Umbilical cord (tissue), 2 donors: ENCODE measurements at places on chromosomes 5 and 9.

DNA sequence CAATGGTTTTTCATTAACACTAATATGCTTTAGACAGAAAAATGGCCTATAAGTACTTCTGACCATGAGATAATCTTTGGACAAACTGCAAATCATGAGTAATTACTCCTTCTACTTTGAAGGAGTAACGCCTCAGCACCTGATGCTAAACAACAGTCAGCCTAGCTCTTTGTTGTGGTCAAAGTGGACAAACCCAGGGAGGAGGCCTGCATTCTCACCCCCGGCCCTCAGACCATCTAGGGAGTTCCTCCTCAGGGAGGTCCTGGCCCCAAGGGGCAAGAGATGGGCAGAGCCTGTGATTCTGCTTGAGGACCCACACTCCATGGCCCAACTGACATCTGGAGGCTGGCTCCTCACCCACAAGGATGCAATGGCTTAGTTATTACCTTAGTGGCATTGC is 48.2 kb upstream of the ANGPTL2 start:
- DNase-seq, result no peak

- peak; percentile 61 for DNase-seq
Measured at GRCh38 chr5:57834829-57835608, 352.4 kb upstream of the ACTBL2 start.

DNA sequence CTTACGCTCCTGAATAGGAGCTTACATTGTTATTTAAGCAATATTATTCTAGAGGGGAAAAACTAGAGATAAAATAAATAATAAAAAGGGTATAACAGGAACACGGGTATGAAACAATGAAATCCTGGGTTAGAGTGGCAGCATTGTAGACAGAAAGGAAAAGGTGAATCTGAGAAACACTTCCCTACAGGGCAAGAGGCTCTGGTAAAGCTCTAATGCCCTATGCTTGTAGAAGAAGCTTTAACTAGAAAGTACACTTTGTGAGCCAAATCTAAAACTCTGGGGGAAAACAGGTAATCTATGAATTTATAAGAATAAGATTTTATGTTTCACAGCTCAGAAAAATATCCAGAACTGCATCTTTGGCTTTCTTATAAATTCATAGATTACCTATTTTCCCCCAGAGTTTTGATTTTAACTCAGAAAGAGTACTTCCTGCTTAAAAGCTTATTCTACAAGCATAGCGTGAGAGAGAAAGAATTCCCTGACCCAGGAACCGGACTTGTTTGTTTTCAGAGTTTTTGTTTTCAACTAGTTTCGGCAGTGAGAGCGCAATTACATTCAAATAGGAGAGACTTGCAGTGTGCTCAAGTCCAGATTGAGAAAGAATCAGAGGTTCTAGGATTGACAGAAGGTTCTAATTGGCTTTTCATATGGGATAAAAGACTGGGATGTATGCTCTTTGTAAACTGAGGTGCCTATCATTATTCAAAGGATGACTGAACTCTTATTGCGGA is 651.0 kb upstream of the RORB start:
- no peak for DNase-seq

DNA sequence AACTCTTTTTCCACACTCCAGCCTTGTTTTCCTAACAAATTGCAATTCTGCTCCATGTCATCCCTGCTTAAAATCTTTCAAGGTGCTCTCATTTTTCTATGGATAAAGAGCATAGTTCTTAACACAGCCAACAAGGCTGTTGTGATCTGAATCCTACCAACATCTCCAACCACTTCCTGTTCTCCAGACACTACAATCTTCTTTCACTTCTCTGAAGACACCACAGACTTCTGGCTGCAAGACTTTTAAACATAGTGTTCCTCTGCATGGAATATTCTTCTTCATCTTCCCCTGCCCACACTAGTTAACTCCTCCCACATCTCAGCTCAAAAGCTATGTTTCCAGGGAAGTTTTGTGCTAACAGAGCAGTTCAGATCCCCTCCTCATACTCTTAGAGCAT is 404.8 kb downstream of the MAN2A1 start:
- no peak for DNase-seq

GRCh38 chr9:32723789-32724325 is 59.5 kb upstream of the TMEM215 start:
- no peak for DNase-seq

GRCh38 chr5:135608761-135609443 is 30.1 kb upstream of the CXCL14 start:
- no peak for DNase-seq

DNA sequence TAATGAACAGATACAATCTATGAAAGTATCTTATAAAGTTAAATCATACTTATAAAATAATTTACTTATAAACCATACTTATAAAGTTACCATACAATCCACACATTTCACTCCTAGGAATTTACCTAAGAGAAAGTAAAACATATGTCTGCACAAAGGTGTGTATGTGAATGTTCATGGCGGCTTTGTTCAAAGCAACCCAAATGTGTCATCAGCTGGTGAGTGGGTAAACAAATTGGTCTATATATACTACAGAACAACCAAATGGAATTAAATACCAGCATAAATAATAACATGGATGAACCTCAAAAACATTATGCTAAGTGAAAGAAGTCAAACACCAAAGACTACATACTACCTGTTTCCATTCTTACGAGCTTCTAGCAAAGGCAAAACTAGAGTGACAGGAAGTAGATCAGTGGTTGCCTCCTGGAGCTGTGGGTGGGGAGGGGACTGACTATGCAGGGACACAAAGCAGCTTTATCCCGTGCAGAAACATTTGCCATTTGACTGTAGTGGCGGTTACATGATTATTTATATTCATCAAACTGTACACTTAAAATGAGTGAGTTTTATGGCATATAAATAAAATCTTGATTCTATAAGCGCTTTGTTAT is 10.6 kb downstream of the TRAF1 start:
- no peak for DNase-seq

DNA sequence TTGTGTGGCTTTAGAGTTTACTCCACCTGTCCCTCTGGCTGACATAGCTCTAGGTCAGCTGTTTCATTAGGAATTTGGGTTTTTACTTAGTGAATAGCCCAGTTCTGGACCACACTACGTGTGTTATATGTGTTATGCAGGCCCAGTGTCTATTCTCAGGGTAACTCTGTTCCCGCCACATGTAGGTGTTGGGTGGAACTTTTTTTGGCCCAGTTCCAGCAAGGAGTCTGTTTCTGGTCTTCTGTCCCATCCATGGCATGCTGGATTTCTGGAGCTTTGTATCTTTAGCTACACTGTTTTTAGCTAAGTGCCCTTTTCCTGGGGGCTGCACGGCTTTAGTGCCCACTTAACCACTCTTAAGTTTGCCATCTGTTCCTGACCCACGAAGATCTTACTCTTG is 15.5 kb downstream of the RMI1 start:
- no peak for DNase-seq

DNA sequence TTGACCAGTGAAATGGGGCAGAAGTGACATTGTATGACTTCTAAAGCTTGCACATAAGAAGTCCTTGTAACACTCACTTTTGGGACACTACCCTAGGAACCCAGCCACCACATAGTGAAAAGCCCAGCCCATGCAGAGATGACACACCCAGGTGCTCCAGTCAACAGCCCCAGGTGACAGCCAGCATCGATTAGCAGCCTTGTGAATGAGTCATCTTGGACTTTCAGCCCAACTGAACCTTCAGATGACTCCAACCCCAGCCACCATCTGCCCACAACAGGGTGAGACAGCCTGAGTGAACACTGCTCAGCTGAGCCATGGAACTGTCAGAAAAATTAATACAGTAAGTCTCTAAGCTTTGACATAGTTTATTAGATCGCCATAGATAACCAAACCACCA is 458.6 kb downstream of the ZSWIM6 start:
- no peak for DNase-seq

GRCh38 chr5:142888469-142889085 is 118.4 kb downstream of the ARHGAP26 start:
- DNase-seq, result peak; percentile 63

- DNase-seq, result no peak
Measured at GRCh38 chr5:26691486-26691885, 346.9 kb downstream of the CDH9 start.

- DNase-seq, result no peak
Measured at GRCh38 chr5:176610435-176610773, 448 bp upstream of the GPRIN1 start.

DNA sequence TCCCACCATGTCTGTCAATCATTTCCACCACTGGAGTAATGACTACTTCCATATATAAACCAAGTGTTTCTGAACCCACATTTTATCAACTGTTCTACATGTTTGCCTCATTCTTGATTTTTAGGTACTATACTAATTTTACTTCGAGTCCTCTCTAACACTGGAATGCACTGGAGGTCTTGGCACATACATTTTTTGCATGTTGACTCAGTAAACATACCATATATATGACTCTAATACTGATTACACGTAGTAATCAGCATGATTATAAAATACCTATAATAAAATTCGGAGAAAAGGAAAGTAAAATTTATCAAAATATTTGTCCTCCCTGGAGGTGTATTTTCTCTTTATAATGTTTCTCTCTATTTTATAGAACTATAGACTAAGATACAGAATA is 621.7 kb upstream of the NUDT12 start:
- DNase-seq, result no peak

DNA sequence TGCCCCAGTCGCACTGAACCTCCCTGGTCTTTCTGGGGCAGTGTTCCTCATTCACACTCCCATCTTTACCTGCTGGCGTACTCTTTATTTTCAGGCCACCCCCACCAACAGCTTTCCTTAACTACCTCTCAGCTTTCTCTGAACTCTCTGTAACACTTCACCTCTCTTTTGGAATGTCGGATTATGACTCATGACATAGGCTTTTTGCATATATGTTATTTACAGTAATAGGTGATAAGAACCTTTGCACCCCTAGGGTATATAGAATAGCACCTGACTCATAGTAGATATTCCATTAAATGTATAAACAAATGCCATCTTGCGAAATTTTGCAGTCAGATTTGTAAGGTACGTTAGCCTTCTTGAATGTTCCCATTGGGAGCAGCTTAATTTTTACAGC is 52.9 kb upstream of the MIER3 start:
- peak; percentile 12 for DNase-seq

GRCh38 chr5:147417135-147417813 is 92.6 kb downstream of the DPYSL3 start:
- peak; percentile 51 for DNase-seq

GRCh38 chr5:3836528-3836927 is 240.9 kb downstream of the IRX1 start:
- peak; percentile 64 for DNase-seq

GRCh38 chr9:86722706-86723075 is 224.6 kb downstream of the GAS1 start:
- no peak for DNase-seq

- no peak for DNase-seq
Measured at GRCh38 chr5:81145329-81145935, 87.7 kb upstream of the CKMT2 start.

GRCh38 chr5:124927735-124928134 is 181.3 kb upstream of the ZNF608 start:
- DNase-seq, result no peak

DNA sequence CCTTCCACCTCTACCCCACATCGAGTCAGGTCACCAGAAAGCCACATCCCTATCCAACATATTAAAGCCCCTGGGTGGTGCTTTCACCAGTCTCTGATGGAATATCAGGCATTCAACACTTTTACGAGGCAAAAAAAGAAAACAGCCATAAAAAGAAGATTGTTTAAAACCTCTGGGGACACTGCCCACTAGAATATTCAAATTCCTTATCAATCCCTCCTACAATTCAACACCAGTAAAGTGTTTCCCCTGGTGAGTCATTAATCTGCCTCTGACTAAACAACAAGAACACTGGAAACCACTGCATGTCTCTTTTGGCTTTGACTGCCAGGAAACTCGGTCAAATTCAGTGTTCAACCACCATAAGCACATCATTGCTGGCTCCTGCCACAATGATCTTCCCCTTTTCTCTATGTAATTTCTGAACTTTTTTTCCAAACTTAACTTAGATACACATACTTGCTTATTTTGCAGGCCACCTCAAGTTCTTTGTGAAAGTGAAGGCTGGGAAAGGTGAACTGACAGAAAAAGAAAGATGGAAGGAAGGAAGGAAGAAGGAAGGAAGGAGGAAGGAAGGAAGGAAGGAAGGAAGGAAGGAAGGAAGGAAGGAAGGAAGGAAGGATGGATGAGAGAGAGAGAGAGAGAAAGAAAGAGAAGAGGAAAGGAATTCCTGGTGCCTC is 105.3 kb downstream of the PAX5 start:
- DNase-seq, result peak; percentile 57

DNA sequence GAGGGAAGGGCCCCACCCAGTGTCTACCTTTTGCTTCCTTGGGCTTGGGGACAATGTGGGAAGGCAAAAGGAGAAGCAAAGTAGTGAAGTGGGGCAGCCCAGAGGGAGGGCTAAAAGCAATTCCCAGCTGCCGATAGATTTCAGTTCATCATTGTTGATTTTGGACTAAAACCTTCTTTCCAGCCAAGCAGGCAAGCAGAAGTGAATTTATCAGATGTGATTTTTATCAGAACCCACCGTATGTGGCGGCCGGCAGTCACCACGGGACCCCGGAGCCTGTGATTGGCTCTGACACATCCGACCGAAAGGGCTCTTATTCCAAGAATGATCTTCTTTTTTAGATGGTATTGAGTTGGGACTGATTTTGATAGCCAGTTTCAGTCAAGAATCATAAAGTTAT is 559.9 kb downstream of the PSAT1 start:
- no peak for DNase-seq

DNA sequence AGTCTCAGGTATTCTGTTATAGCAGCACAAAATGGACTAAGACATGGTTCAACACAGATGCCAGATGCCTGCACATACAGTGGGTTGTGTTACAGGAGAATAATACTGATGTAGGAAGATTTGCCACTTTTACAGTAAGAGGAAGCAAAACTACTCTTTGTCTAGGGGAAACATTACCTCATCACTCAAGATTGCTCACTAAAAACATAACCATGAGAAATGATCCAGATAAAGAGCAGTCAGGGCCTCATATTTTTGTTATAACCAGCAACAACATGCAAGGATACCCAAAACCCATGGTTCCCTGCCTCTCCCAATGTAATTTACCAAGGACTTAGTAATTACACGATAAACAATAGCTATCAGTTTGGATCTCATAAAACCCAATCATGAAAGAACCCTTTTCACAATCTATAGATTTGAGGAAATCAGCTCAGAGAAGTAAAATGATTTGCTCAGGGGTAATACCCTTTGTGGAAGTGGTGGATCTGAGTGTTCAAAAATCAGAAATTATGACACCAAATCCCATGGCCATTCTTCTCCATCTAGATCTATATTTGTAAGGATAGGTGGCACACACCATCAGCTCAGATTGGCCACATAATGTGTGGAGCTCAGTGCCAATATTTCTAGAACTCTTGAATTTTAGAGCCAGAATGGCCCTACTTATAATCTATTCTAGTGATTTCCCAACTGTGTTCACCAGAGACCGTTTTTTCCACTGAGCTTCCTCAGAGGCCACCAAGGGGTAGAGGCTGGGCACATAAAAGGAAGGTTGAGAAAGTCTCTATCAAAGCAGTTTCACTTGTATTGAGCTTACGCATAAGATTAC is 27.8 kb downstream of the DPYSL3 start:
- peak; percentile 71 for DNase-seq
